ENCODE measurements at places on chromosomes 7 and 10.

GRCh38 chr7:91128683-91129348 lies 135.4 kb upstream of the FZD1 start:
- no peak for DNase-seq

- no peak for DNase-seq
Measured at GRCh38 chr10:132714096-132714985, 71.6 kb downstream of the NKX6-2 start.

DNA sequence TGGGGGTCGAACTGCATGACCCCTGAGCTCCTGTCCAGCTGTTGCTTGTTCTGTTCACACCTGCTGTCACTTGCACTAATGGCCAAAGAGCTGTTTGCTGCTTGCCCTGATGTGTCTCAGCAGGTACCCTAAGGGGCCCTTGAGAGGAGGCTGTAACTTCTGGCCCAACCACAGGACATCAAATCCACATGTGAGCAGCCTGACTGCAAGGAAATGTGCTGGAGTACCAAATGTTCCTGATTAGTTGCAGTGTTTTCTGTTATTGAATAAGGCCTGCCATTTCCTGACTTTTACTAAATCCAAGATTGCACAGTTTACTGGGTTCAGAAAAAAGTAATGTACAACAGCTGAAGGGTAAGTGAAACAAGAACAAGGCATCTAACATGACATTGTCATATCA lies 91.7 kb upstream of the IL6 start:
- DNase-seq = no peak

DNA sequence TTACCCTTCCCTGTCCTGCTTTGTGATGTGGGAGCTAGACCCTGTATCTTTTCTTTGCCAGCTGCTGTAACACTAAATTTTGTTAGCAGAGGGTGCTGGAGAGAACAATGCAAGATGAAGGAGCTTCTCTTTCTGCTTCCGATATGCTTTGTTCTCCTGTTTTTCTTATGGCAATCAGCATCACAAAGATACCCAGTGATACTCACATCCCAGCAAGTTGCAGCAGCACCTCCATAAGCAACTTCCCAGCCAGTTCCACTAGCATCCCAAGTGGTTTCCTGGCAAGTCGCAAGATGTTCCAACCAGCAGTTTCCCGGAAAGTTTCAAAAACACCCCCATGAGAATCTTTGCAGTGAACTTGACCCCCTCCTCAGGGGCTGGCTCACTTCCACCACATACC lies 148.6 kb downstream of the IMMP2L start:
- DNase-seq = no peak

GRCh38 chr7:6056616-6057015 lies 25.4 kb downstream of the ANKRD61 start:
- DNase-seq = no peak

DNA sequence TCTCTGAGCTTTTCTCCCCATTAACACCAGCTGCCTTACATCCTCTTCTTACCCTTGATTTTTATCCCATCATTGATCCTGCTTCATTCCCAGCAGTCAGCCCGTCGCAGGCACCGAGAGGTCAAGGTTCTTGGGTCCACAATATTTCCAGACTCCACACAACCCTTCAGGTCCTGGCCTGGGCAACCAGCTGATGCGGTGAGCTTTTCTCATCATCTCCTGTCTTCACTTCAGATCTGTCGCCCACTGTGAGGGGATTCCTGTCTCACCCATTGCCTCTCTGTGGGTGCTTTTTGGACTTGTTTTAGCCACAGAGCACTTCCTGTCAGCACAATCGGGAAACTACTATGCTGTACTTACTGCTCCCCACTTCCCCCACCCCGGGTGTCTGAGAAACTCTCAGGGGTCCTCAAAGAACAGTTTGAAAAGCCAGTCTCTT lies 8.4 kb upstream of the PVRIG start:
- no peak for DNase-seq

DNA sequence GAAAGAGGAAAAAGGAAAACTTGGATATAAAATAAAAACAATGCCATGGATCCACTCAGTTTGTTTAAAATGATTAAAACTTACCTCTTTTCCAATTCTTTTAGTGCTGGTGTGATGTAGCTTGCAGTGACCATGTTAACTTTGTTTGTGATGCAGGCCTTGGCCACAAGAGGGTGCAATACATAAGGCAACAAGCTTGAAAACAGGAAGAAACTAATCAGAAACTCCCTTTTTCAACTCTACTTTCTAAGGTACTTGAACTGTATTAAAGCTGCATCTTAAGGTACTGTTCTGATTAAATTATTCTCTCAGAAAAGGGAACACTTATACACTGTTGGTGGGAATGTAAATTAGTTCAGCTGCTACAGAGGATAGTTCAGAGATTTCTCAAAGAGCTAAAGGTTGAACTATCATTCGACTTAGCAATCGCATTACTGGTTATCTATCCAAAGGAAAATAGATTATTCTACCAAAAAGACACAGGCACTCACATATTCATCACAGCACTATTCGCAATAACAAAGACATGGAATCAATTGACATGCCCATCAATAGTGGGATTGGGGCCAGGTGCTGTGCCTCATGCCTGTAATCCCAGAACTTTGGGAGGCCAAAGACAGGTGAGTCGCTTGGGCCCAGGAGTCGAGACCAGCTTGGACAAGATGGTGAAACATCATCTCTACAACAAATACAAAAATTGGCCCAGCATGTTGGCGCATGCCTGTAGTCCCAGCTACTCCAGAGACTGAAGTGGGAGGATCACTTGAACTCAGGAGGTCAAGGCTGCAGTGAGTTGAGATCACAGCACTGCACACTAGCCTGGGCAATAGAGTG lies 50.9 kb downstream of the AASS start:
- peak; percentile 66 for DNase-seq

DNA sequence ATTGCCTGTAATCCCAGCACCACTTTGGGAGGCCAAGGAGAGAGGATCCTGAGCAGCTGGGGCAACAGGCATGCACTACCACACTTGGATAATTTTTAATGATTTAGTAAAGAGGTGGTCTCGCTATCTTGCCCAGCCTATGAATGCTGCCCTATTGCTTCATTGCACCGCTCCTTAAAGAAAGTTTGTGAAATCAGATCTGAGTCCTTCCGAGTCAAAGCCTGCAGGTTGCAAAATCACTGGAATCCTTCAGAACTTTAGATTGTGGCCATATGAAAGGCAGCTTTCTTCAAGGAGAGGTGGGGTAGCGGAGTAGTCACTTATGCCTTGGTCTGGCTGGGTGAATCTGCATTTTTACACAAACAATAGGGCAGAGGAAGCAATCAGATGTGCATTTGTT lies 166.3 kb downstream of the ARHGAP12 start:
- no peak for DNase-seq

GRCh38 chr7:31603046-31603445 lies 84.0 kb upstream of the PPP1R17 start:
- DNase-seq = no peak

GRCh38 chr10:49166484-49167400 lies 21.4 kb downstream of the TMEM273 start:
- no peak for DNase-seq

DNA sequence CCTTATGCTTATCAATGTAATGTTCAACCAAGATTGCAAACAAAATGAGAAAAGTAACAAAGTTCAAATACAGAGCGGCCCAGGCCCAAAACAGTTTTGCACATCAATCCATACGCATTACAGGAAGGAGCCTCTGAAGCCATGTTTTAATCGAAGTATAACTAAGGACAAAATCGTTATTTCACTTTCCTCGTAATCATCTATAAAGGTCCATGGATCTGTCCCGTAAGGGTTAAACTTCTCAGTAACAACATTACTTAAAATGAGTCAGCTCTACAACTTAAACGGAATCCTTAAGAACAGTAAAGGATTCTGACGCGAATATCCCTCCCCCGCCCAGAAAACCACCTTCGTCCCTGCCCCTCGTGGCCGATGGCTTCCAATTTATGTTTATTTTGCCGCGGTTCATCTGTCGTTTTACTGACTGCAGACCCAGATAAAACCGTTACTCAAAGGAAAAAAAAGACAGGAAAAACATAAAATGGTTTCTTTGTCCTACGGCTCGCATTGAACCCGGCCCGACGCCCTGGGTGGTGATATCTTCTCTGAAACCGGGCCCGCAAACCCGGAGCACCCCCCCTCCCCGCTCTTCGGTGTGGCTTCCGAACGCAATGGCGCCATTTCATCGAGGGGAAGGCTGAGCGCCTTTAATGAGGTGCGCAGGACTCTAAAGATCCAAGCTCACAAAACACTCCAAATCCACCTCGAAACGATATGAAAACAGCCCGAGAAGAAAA lies 1.1 kb downstream of the HNRNPA2B1 start:
- DNase-seq = peak; percentile 63

GRCh38 chr7:33909755-33910154 lies 4.4 kb downstream of the BMPER start:
- DNase-seq = no peak

DNA sequence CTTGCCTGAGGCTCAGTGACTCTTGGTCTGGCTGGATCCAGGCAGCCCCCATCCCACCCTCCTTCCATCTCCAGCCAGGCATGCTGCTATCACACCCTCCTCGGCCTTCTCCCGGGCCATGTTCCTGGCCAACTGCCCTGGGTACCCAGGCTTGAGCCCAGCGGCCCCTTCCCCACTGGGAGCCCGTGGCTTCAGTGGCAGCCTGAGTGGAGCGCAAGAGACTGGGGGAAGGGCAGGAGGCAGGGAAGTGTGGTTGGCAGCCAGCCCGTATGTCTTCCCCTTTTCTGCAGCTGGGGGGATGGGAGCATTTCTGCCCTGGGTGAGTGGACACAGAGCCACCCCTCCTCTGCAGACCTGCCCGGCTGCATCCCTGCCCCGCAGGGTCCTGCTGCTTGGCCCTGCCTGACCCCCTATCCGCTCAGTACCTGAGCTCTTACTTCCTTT lies 148.5 kb downstream of the ARHGAP22 start:
- peak; percentile 62 for DNase-seq

DNA sequence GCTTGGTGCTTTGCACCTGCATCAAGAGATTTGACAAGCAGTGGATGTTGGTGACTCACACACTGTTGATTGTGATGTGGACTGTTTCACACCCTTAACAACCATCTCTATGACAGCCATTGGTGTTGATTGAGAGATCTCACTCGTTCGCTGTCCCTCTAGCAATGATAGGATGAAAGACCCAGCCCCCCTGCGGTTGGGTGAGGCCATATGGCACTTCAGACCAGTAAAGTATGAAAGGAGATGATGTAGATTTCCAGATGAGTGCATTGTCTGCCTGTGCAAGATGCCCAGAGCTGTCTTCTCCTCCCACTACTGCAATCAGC lies 138.7 kb upstream of the PRR15 start:
- DNase-seq = no peak

- DNase-seq = no peak
Measured at GRCh38 chr7:99969298-99969697, 6.5 kb downstream of the AZGP1 start.

DNA sequence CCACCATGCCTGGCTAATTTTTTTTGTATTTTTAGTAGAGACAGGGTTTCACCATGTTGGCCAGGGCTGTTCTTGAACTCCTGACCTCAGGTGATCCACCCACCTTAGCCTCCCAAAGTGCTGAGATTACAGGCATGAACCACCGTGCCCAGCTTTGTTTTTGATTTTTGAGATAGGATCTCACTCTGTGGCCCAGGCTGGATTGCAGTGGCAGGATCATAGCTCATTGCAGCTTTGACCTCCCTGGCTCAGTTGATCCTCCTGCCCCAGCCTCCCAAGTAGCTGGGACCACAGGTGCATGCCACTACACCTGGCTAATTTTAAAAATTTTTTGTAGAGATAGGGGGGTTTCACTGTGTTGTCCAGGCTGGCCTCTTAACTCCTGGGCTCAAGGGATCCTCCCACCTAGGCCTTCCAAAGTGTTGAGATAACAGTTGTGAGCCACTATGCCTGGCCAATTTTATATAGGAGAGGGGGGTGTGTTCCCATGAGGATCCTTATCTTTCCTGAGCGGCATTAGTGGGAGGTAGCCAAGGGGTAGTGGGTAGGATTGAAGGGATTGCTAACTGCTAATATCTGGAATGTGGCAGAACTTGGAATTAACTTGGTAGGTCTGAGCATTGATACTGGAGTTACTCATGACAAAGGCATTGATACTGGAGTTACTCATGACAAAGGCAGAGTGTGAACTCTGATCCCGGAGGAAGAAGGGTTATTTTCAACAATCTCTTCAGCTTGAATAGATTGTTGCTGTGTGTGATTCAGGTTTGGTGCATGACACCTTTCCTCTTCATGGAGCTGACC lies 1.0 kb upstream of the NOLC1 start:
- DNase-seq = no peak

- DNase-seq = no peak
Measured at GRCh38 chr10:62580396-62580795, 206.2 kb downstream of the ZNF365 start.

- no peak for DNase-seq
Measured at GRCh38 chr10:57905010-57905409, 362.7 kb downstream of the IPMK start.

DNA sequence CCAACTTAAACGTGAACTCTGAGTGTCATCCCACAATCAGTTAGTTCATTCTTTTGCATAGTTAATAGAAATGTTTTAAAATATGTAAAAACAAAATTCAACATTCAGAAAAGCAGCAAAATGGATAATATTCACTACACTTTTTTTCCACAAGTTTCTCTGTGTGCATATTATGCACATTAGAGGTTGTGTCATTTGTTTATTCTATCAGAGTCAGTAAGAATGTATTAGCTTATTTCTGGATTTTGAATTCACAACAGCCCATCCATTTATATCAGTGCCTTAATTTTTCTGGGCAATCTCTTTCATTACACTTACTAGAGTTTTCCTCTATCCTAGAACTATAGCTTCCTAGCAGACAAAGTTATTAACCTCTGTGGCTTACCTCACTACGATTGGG lies 432.7 kb upstream of the SEMA3A start:
- DNase-seq = no peak

- peak; percentile 20 for DNase-seq
Measured at GRCh38 chr10:33441561-33441960, 107.1 kb upstream of the NRP1 start.

GRCh38 chr10:21053953-21054690 lies 157.0 kb upstream of the NEBL start:
- no peak for DNase-seq

GRCh38 chr7:129655811-129656210 lies 44.3 kb downstream of the NRF1 start:
- DNase-seq = peak; percentile 39

DNA sequence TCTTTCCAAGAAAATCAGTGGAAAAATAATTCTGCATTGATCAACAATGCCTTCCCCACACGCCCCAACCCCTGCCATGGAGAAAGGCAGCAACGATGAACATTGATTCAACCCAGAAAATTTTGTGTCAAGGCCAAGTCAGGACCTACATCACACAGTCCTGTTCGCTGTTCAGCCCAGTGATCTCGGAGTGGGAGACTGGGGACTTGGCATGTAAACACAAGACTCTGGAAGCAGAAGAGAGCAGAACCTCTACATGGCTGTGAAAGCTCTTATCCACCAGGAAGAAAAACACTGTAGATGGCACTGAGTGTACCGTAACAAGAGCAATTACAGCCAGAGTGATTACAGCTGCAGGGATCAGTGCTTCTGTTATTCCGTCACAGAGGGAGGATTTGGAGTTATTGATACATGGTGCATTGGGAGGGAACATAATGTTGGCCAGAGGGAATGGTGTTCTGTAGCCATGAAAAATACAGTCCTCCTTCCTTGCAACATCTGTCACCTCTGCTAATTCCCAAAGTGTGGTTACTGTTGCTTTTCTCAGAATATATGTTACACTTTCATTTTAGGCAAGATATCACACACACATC lies 136.6 kb downstream of the IQUB start:
- DNase-seq = no peak

All from inflammatory macrophage treated with lipopolysaccharide for 4 hours (primary cell).